ENCODE measurements at places on chromosomes 12 and 14. TPM values are rescaled to one million over a fixed set of nuclear protein-coding genes. Genes with fewer than 3 reads are reported as not detected.

DNA sequence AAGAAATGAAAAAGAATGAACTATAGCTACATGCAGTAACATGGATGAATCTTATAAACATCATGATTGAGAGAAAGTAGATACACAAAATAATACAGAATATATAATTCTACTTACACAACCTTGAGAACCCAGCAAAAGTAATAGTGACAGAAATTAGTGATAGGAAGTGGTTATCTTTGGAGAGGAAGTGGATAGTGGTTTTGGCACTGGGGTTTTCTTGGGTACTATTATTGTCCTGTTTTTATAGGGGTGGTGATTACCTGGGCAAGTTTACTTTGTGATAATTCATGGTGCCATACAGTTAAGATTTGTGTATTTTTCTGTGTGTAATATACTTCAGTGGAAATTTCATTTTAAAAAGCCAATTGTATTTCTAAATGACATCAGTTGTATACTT, 352.7 kb downstream of the AEBP2 start:
- no peak for DNase-seq

DNA sequence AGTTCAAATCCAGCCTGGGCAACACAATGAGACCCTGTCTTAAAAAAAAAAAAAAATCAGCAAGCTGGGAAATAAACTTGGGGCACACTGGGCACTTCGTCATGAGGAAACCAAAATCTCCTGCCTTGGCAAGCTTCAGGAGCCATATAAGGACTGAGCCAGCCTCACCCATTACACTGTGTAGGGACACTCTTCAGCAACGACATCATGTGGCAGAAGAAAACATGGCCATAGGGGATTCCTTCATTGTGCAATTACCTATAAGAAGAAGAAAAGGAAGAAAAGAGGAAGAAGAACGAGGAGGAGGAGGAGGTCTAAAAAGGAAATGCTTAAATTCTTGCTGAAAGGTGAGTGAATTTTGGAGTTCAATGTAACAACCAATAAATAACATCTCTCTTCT, 26.1 kb upstream of the IFNG start:
- DNase-seq: no peak

- no peak for DNase-seq
Measured at GRCh38 chr12:67460388-67460787, 188.2 kb upstream of the DYRK2 start.

Gene PA2G4
- 76.8 TPM for total RNA-seq

Gene DNAAF2
- 7.7 TPM for total RNA-seq

Gene LRRC10
- not detected for total RNA-seq

Gene RNASE1
- 201 TPM for total RNA-seq

GRCh38 chr12:93379981-93380361, 2.2 kb downstream of the NUDT4 start:
- DNase-seq: peak; percentile 7

Gene SELPLG
- 14.3 TPM for total RNA-seq

DNA sequence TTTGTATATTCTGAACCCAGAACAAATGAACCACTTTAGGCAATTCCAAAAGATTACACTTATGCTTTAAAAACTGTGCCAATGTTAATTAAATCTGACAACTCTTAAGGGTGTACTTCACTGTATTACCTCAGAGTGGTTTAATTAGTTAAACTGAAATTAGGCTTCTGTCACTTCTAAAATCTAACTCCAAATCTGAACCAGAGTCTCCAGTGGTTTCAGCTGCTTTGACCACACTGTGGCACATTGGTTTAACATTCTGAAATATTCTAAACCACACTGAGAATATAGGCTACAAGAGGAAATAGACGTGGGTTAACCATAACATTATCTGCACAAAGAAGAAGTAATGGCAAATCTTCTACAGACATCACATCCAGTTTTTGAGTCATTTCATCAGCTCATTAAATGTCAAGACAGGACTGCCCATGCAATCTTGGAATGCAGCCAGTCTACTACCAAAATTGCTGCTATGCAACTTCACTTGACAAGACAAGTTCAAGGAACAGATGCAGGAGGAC, 94.8 kb downstream of the LRP6 start:
- no peak for DNase-seq

Gene TEX52
- total RNA-seq: not detected

- DNase-seq: peak; percentile 66
Measured at GRCh38 chr12:19779395-19780056, 340.2 kb downstream of the AEBP2 start.

- no peak for DNase-seq
Measured at GRCh38 chr12:90690120-90690519, 264.9 kb downstream of the CCER1 start.

DNA sequence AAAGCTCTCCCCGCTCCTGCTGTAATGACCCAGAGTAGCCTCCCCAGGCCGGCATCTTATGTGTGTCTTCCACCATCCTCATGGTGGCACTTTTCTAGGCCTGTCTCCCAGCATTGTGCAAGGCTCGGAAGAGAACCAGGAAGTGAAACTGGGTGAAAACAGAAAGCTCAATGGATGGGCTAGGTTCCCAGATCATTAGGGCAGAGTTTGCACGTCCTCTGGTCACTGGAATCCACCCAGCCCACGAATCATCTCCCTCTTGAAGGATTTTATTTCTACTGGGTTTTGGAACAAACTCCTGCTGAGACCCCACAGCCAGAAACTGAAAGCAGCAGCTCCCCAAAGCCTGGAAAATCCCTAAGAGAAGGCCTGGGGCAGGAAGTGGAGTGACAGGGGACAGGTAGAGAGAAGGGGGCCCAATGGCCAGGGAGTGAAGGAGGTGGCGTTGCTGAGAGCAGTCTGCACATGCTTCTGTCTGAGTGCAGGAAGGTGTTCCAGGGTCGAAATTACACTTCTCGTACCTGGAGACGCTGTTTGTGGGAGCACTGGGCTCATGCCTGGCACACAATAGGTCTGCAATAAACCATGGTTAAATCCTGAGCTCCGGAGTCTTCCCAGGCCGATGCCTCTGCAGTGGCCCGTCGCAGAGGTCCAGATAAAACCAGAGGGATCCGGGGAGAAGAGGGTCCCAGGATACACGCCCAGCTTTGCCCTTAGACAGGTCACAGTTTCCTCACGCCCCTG, 15.6 kb downstream of the ACVRL1 start:
- DNase-seq: no peak

GRCh38 chr12:104695453-104696148, 238.9 kb downstream of the CHST11 start:
- DNase-seq: no peak

GRCh38 chr12:70733385-70733784, 96.2 kb upstream of the PTPRB start:
- DNase-seq: no peak

- no peak for DNase-seq
Measured at GRCh38 chr12:25825446-25825845, 133.0 kb upstream of the RASSF8 start.

Gene KRT72
- total RNA-seq: not detected

DNA sequence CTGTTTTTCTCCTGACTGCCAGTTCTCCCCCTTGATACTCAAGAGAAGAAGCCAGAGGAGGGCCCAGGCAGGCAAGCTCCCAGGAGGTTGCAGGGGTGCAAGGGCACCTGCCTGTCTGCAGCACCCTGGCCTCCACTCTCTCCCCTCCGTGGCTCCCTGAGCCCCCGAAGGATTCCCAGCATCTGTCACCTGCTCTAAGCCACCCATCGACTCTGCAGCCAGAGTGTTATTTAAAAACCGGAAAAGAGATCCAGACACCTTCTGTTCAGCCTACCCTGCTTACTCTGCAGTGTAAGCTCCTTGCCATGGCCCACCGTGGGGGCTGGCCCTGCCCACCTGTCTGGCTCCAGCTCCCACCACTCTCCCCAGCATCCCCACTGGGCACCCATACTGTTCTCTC, 121.4 kb downstream of the KSR2 start:
- DNase-seq: no peak

Measured in kidney (tissue), 22 donors.